Activated CD8-positive, alpha-beta memory T cell treated with anti-CD3 and anti-CD28 coated beads for 4 hours (primary cell): ENCODE measurements at places on chromosomes 4 and X.

DNA sequence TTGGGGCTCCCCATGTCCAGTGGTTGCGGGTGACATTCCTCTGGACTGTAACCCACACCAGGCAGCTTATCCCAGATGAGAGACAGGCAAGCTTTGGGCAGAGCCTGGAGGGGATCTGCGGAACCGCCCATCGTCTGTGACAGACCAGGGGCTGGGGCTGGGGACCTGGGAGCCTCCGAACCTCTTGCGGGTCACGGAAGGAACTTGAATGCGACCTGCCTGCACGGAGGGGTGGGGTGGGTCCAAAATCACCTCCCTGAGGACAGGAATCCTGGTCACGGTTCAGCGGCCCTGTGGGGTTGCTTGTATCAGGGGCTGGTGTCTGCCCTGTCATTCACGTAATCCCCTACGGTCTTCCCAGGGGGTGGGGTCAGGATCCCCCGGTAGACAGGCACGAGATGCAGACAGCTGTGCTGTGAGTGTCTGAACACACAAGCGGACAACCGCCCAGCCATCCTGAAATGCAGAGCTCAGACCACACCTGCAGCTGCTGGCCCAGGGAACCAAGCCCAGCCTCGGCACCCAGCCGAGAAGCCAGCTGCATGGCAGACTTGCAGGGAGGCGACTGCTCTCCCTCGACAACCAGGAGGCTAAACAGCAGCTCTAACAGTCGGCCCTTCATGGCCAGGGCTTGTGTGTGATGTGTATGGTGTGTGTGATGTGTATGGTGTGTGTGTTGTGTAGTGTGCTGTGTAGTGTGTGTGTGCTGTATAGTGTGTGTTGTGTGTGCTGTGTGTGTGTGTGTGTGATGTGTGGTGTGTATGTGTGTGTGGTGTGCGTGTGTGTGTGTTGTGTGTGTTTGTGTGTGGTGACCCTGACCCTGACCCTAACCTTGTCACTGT, 105.9 kb upstream of the ADRA2C start:
- no peak for DNase-seq

DNA sequence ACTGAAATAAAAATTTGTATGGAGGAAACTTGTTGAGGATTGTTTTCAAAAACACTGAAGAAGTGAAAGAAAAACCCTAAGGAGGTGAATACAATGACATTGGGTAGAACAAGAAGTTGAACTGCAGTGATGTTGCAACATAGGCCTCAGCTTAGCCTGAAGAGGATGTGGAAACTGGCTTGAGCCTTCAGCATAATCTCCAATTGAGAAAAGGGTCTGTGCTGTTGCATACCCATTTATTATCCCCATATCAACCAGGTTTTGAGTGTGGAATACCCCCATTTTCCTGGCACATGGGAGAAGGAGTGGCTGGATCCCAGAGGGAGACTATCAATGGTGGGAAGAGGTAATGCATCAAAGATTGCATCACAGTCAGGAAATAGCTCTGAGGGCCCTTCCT, 695.0 kb upstream of the HS3ST1 start:
- DNase-seq, result no peak

DNA sequence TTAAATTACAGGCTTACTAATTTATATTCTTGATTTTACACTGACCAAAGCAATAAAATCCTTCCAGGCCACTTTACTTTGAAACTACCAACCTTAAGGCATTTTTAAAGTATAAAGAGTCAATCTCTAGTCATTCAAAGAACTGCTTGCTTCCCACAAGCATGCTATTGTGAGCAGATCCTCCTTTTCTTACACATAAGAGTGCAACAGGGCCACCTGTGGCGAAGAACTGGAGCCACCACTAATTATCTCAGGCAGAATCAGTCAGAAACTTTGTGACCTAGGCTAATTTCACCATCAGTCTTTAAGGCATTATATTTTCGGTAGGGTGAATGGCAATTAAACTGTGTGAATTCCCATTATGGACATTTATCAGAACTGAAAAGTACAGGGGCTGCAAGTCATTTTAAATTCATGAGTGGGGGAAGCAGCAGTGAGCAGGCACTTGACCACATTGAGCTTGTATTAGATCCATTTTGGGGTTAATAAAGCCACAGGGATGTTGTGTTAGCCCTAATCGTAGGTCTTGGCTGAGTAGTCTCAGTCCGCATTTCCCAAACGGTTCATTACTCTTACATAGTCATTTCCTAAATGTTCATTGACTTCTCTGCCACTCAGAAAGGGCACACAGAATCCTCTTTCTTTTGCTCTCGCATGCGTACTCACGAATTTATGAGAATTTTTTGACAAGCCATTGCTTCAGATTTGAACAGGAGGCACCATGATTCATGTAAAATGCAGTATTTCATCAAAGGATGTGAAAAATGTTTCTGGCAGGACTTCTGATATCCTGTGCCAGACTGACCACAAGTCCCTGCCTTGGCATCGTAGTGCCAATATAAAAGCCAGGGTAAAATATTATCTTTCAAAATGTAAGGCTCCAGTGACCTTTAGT, 39.8 kb downstream of the NPY2R start:
- DNase-seq, result no peak

- no peak for DNase-seq
These were observed 363.6 kb upstream of the FAM241A start for GRCh38 chr4:111781611-111782010.

DNA sequence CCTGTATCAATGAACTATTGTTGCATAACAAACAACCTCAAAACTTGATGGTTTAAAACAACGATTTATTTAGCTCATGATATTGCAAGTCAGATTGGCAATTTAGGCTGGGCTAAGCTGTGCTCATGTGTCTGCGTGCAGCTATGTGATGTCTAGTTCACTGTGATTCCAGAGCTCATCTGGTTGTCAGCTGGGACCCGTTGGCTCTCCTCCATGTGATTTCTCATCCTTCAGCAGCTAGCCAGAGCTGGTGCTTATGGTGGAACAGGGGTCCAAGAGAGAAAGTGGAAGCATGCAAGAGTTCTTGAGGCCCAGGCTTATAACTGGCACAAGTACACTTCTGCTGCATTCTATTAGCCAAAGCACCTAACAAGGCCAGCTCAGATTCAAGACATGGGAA, 28.8 kb upstream of the TRPC3 start:
- DNase-seq, result no peak

DNA sequence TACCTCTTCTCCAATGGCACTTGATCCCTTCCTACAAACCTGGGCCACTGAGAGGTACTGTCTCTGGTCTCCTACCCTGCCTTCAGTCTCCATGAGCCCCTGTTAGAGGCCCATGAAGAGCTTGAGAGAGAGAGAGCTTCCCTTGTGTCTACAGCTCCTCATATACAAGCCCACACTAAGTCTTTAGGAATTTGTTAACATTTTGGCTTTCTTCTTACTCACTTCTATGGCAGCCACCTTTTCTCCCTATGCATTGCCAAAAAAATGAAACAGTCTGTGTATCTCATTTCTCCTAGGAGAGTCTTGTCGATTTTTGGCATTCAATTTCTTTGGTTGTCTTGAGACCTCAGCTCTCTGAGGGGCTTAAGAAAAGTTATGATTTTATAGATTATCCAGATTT, 90.9 kb upstream of the LNX1 start:
- no peak for DNase-seq

- no peak for DNase-seq
These were observed 15.6 kb downstream of the PPP2R3B start for GRCh38 chrX:370963-371745.

GRCh38 chr4:153643406-153644383, 40.4 kb upstream of the TLR2 start:
- DNase-seq, result no peak

DNA sequence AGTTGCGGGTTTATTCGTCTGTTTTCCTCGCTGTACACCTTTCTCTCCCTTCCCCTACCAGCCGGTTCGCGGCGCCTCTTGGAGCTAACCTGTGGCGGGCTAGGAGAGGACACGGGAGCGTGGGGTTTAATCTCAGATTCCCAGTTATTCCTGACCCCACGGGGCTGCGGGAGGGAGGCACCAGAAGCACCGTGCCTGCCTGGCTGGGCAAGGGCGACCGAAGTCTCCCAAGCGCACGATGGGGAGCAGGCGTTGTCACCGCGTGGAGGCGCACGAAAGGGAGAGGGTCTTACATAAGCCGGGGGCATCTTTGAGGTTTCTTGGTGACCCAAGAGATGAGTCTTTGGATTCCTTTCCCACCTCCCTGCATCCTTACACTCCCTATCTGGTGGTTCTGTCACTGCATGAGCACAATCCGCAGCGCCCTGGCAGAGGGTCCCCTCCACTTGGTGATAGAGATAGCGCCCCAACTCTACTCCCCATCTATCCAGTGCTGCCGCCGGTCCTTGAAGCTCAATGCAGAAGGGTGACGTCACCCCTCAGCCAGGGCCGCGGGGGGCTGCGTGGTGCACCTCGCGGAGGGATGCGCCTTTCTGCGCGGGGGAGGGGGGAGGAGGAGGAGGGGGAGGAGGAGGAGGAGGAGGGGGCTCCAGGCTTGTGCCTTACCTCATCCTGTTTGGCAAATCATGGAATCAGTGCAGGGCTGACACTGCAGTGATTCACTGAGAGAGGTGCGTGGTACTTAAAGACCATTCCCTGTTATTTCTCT, 793 bp downstream of the TSPAN7 start:
- no peak for DNase-seq

- no peak for DNase-seq
These were observed 178.1 kb upstream of the SMIM31 start for GRCh38 chr4:164575861-164576260.

DNA sequence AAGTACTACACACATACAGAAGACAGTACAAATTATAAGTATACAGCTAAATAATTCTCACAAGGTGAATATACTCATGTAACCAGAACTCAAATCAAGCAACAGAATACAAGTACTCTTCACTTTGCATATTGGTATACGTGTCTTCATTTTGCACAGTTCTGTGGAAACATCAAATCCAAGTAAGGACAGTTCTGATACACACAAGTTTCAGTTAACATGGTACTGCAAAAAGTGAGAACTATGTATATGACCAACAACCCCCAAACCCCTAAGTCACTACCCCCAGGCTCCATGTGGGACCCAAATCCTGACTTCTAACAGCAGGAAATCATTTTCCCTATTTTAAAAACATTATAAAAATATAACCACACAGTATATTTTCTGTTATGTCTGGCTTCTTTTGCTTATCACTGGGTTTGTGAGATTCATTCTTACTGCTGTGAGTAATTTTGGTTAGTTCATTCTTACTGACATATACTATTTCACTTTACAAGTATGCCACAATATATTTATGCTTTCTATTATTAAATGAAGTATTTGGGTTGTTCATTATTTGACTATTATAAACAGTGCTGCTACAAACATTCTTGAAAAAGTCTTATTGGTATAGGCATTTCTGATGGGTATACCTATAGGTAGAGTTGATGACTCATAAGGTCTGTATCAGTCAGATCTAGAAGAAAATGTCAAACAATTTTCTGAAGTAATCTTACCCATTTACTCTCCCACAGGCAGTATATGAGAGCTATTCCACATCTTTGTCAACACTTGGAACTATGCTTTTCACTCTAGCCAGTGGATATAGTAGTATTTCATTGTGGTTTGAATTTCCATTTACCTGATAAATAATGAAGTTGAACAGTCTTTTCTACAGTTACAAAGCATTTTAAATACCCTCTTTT, 47.0 kb downstream of the SCLT1 start:
- DNase-seq, result no peak

GRCh38 chrX:124086411-124086810, 124.9 kb downstream of the STAG2 start:
- DNase-seq, result no peak
